ENCODE measurements at places on chromosomes 2 and 18. TPM values are rescaled to one million over a fixed set of nuclear protein-coding genes. Genes with fewer than 3 reads are reported as not detected.
A peak's percentile ranks its signal among the peaks of the same experiment; 100 is the strongest.

- no peaks in the 10 kb centered on the region for H3K27me3 ChIP-seq
- H3K36me3 ChIP-seq: no peaks in the 10 kb centered on the region
- H3K27ac ChIP-seq: no peak overlapping the region
- no peaks in the 10 kb centered on the region for H3K4me1 ChIP-seq
- no peak for DNase-seq
Observed at GRCh38 chr2:111918383-111918806, 20.0 kb downstream of the MERTK start.

Gene FSHR
- not detected for total RNA-seq

DNA sequence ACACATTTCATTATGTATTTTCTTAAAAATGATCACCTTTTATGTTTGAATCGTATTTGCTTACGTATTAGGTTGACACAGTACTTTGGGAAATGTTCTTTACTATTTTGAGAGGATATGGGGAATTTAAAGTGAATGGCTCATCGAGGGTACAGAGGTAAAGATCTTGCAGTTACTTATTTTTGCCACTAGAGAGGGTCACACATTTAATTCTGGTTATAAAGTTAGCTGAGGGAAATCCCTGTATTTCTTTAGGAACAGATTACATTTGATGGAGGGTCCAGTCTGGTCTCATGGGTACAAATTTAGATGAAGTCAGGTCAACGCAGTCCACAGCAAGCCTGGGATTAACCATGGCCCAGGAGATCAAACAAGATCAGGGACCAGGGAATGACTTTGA, 24.5 kb downstream of the DYNC2LI1 start:
- H3K27me3 ChIP-seq: no peaks in the 10 kb centered on the region
- H3K36me3 ChIP-seq: no peaks in the 10 kb centered on the region
- no peaks in the 10 kb centered on the region for H3K4me1 ChIP-seq
- H3K27ac ChIP-seq: no peak overlapping the region

DNA sequence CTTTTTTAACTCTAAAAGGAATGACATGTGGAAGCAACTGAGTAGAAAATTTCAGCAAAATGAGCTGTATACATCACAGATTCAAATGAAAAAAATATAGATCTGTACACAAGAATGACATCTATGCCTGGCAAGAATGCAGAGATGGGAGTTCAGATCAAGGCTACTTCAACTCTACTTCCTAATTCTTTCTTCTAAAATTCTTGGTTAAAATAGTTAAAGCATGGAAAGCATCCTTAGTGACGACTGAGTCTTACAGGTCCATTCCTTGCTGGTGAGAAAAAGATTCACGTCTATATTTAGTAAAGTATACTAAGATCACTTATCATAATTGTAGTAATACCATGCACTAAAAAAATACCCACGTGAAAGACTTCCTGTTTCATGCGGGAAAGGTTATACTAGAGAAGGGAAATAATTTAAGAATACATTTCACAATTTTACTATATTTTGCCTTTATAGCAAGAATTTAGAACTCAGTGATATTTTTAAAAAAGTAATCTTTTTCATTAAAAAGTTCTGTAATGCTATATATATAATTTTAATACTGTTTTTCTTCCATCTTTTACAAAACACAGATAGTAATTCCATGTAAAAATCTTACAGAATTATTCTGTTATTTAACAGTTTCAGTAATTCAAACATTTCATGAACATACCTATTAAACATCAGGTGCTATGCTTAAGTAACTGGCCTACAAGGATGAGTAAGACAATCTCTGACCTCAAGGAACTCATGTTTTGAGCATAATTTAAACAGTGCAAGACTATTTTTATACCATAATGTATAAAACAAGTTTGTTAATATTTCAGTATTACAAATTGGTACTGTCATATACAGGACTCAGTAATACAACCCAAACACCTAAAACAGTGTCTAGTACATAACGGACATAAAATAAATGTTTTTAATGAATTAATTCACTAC, 159.6 kb downstream of the BAZ2B start:
- no peak for DNase-seq
- no peaks in the 10 kb centered on the region for H3K36me3 ChIP-seq
- H3K4me1 ChIP-seq: peaks cover 49% of the 10 kb centered on the region

DNA sequence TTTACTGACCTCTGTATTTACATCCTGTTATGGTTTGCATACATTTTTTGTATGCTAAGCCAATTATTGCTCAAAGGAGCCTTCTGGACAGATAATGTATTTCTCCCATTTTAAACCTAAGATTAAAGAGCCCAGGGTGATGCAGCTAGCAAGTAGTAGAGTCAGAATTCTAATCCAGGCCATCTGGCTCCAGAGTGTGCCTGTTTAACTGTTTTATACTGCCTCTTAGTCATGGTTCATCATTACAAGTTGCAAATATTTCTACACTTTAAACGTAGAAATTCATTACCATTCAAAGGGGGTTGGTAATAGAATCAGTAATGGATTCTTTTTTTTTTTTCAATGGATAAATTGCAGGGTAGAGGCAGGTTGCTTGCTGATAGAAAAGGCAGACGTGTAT, 52.4 kb downstream of the EPC2 start:
- H3K4me1 ChIP-seq: no peaks in the 10 kb centered on the region
- no peak overlapping the region for H3K27ac ChIP-seq
- H3K4me3 ChIP-seq: no peak overlapping the region
- DNase-seq: no peak
- peaks cover 2% of the 10 kb centered on the region for H3K36me3 ChIP-seq
- H3K27me3 ChIP-seq: no peaks in the 10 kb centered on the region

GRCh38 chr2:10777842-10778723, 34.5 kb downstream of the PDIA6 start:
- H3K27me3 ChIP-seq: no peaks in the 10 kb centered on the region
- no peak overlapping the region for H3K27ac ChIP-seq
- H3K4me3 ChIP-seq: no peak overlapping the region
- H3K36me3 ChIP-seq: peaks cover 50% of the 10 kb centered on the region
- H3K4me1 ChIP-seq: no peaks in the 10 kb centered on the region
- peak; percentile 90 for DNase-seq

Gene PLGLB2
- total RNA-seq: 0.45 TPM

Gene SERPINB11
- total RNA-seq: not detected

- no peak for DNase-seq
- no peaks in the 10 kb centered on the region for H3K4me1 ChIP-seq
- no peaks in the 10 kb centered on the region for H3K27me3 ChIP-seq
- H3K36me3 ChIP-seq: no peaks in the 10 kb centered on the region
- no peak overlapping the region for H3K27ac ChIP-seq
Observed at GRCh38 chr2:70643715-70644114, 90.1 kb upstream of the TGFA start.

Gene TMEM185B
- 32.5 TPM for total RNA-seq

GRCh38 chr2:62895632-62896009, 155.0 kb upstream of the OTX1 start:
- H3K36me3 ChIP-seq: no peaks in the 10 kb centered on the region
- no peak for DNase-seq
- no peak overlapping the region for H3K27ac ChIP-seq
- no peak overlapping the region for H3K4me3 ChIP-seq
- H3K27me3 ChIP-seq: no peaks in the 10 kb centered on the region
- peaks cover 14% of the 10 kb centered on the region for H3K4me1 ChIP-seq

DNA sequence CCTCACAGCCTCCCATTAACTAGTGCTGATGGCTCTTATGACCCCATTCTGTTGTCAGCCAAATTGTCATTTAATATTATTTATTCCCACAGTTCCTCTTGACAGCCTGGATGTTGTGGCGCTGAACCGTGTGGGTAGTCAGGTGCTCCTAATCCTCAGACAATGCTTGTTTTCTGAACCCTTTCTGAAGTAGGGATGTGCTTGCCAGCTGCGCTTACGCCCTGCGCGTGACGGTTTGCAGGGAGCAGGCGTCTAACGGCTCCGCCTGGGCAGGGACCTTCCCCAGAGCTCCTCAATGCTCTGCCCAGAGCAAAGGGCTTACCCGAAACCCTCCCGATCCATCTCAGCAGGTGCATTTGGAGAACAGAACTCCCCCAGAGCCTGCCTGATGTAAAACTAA, 358.2 kb upstream of the MYT1L start:
- H3K36me3 ChIP-seq: no peaks in the 10 kb centered on the region
- H3K4me3 ChIP-seq: no peak overlapping the region
- DNase-seq: no peak
- no peaks in the 10 kb centered on the region for H3K4me1 ChIP-seq
- H3K27ac ChIP-seq: no peak overlapping the region

Gene QPCT
- total RNA-seq: 1.2 TPM

- H3K4me1 ChIP-seq: no peaks in the 10 kb centered on the region
- no peak overlapping the region for H3K27ac ChIP-seq
- DNase-seq: no peak
Observed at GRCh38 chr2:239182981-239183791, 217.6 kb downstream of the HDAC4 start.

DNA sequence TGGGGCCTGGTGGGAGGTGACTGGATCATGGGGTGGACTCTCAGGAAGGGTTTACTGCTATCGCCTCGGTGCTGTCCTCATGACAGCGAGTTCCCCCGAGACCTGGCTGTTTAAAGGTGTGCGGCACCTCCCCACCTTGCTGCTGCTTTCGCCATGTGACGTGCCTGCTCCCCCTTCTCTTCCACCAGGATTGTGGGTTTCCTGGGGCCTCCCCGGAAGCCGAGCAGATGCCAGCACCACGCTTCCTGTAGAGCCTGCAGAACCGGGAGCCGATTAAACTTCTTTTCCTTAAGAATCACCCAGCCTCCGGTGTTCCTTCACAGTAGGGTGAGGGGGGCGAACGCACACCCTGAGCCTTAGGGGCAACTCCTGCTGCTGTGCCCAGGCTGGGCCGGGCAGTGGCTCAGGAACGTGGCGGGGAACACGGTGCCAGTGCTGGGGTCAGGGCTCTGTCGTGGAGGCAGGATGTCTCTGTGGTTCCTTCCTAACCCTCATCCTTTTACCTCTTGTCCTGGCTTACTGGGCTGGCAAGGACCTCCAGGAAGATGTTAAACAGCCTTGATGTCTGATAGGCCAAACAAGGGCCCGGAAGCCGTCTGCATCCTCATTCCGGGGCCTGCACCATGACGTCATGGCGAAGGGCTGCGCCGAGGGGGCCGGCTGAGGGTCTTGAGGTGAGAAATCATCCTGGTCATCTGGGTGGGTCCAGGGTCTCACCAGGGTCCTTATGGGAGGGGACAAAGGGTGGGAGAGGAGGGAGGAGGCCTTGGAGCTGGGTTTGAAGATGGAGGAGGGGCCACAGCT, 12.7 kb downstream of the NEU4 start:
- no peaks in the 10 kb centered on the region for H3K27me3 ChIP-seq
- no peak overlapping the region for H3K27ac ChIP-seq
- no peak for DNase-seq
- H3K4me3 ChIP-seq: no peak overlapping the region
- no peaks in the 10 kb centered on the region for H3K36me3 ChIP-seq
- H3K4me1 ChIP-seq: no peaks in the 10 kb centered on the region

DNA sequence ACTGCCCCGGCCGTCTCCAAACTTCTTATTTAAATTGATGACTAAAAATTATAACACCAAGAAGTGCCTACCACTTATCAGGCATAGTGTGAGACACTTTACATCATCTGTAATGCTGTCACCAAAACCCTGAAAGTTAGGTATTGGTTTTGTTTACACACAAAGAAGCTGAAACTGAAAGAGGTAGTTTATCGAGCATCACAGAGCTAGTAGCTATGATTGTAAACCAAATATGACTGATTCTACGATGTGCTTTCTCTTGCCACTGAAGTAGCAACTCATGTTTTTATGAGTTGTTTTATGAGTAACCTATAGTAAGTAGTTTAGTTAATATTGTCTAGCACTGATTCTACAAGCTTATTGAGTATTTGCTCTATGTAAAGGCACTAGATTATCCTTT, 31.5 kb downstream of the DYNC1I2 start:
- DNase-seq: no peak
- H3K27ac ChIP-seq: no peak overlapping the region
- peaks cover 14% of the 10 kb centered on the region for H3K36me3 ChIP-seq
- H3K4me3 ChIP-seq: no peak overlapping the region

GRCh38 chr2:221527776-221528309, 44.3 kb downstream of the EPHA4 start:
- H3K4me3 ChIP-seq: no peak overlapping the region
- no peak overlapping the region for H3K27ac ChIP-seq
- DNase-seq: peak; percentile 60
- no peaks in the 10 kb centered on the region for H3K36me3 ChIP-seq
- peaks cover 39% of the 10 kb centered on the region for H3K4me1 ChIP-seq
- no peaks in the 10 kb centered on the region for H3K27me3 ChIP-seq

Gene RFTN2
- total RNA-seq: 6.4 TPM

GRCh38 chr2:159093497-159093896, 125.1 kb downstream of the TANC1 start:
- H3K27ac ChIP-seq: peak overlapping the region; percentile 78
- DNase-seq: no peak
- no peaks in the 10 kb centered on the region for H3K27me3 ChIP-seq
- no peaks in the 10 kb centered on the region for H3K36me3 ChIP-seq
- H3K4me3 ChIP-seq: no peak overlapping the region

DNA sequence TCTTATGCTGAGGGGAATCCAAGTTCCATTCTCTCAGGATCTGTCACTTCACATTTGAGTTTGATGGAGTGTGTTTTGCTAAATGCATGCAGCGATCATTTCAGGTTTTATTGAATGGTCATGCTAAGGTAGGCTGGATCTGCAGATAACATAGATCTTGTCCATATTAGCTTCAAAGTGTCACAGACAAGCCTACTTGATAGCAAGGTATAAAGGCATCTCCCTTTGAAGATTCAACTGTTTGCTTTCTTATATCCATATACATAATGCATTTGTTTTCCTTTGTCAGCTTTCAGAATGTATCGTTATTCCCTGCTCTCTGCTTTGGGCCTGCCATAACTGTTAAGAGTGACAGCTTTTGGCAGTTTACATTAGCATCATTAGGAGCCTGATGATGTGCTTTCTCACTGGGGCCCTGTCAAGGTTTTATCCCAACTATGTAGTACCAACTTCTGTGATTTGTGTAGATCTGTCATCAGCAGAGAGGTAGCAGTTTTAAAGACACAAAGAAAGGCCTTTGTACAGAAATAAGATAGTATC, 604.3 kb upstream of the CDH7 start:
- H3K4me1 ChIP-seq: no peaks in the 10 kb centered on the region
- no peaks in the 10 kb centered on the region for H3K36me3 ChIP-seq
- no peaks in the 10 kb centered on the region for H3K27me3 ChIP-seq
- DNase-seq: no peak
- H3K4me3 ChIP-seq: no peak overlapping the region

- DNase-seq: no peak
- H3K27ac ChIP-seq: no peak overlapping the region
- H3K4me3 ChIP-seq: no peak overlapping the region
Observed at GRCh38 chr2:25596516-25597244, 76.7 kb downstream of the DTNB start.

DNA sequence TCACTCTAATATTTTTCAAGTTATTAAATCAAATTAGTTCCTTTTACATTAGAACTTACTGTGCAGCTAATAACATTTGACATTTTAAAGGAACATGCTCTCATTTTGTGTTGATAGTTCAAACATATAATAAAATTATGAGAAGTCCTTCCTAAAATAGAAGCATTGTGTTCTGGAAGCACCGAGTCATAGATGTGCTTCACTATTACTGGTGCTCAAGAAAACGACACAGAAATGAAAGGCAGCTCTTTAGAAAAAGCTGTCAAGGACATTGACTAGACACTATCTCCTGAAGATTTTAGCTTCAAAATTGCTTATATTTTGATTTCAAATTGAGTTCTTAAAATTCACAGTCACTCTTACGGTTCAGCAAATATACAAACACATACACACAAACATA, 338.3 kb downstream of the NBAS start:
- no peak overlapping the region for H3K27ac ChIP-seq
- H3K36me3 ChIP-seq: peaks cover 7% of the 10 kb centered on the region
- peaks cover 14% of the 10 kb centered on the region for H3K4me1 ChIP-seq
- H3K27me3 ChIP-seq: no peaks in the 10 kb centered on the region
- no peak overlapping the region for H3K4me3 ChIP-seq

Gene SIX3
- total RNA-seq: 0.42 TPM

All from esophagus muscularis mucosa (tissue), 4 donors.